ENCODE measurements at places on chromosomes 3 and 15.

- no peak for DNase-seq
Observed at GRCh38 chr3:47685037-47685436, 96.7 kb downstream of the SMARCC1 start.

- no peak for DNase-seq
Observed at GRCh38 chr3:108036984-108037741, 53.7 kb downstream of the CD47 start.

GRCh38 chr3:3629911-3630310 is 169.3 kb upstream of the LRRN1 start:
- no peak for DNase-seq

GRCh38 chr3:7913283-7913682 is 588.3 kb upstream of the LMCD1 start:
- no peak for DNase-seq

- DNase-seq = no peak
Observed at GRCh38 chr3:134001251-134001650, 28.5 kb downstream of the SLCO2A1 start.

DNA sequence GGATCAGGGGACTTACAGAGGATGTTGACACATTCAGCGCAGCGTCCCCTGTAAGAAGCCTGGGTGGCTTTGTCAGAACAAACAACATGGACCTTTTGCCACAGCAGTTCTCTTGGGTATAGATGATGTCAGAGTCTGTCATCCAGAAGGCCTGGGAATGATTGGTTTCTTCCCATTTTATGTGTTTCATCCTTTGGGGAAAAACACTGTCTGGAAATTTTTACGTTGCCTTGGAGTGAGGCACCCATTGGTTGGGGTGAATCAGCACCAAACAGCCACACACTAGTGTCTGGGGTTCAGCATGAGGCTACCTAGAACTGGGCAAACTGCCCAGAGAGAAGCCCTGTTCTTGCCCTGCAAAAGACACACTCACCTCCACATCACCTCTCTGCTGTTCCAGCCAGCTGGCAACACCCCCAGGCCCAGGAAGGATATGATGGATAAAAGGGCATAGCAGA is 123.0 kb downstream of the FAM43A start:
- DNase-seq = no peak

DNA sequence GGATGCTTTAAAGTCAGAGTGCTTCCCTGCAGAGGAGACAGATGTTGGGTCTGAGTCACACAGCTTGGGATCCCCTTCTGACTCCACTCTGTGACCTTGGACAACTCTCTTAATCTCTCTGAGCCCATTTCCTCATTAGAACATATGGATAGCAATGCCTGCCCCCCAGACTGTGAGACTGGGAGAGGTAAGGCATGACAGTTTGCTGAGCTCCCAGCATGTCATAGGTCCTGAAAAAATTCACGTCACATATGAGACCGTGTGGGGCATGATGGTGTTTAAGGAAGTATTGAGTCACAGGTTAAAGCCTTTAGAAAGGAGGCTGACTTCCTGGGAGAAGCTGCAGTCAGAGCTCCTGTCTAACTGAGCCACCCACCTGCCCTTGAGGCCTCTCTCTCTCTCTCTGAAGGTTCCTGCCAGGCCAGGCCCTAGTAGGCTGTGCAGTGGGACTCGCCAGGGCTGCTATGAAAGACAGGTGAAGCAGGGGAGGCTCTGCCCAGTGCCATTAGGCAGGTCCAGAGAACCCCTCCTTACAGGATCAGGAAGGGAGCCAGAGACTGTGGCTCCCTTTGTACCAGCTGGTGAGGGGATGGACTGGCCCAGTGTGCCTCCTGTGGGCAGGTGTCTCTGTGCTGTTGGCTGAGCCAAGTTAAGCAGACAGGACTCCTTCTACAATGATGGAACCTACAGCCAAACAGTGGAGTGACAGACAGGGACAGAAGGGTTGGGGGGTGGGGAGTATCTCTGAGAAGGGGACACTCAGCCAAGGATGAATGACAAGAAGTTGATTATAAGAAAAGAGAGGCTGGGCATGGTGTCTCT is 19.5 kb upstream of the DOCK3 start:
- DNase-seq = no peak

- DNase-seq = no peak
Observed at GRCh38 chr3:146222204-146223046, 28.5 kb downstream of the PLSCR4 start.

- DNase-seq = no peak
Observed at GRCh38 chr3:155138677-155139076, 58.6 kb downstream of the MME start.

DNA sequence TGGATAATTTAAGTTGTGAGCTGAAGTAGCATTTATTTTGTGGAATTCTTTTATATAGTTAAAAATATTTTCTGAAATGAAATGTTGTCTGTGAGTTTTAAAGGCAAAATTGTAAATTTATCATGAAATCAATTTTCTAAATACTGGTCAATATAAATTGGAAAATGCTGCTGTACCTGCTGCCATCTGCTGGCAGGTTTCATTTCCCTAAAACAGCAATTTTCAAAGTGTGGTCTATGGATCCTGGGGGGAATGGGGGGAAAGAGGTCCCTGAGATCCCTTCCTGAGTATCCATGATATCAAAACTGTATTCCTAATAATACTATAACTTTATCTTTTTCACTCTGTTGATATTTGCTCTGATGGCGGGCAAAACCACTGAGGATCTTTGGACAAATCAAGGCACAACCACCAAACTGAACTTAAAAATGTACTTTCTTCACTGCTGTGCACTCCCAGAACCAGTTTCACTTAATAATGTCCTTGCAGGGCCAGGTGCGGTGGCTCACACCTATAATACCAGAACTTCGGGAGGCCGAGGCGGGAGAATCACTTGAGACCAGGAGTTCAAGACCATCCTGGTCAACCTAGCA is 17.2 kb upstream of the CCR4 start:
- no peak for DNase-seq

DNA sequence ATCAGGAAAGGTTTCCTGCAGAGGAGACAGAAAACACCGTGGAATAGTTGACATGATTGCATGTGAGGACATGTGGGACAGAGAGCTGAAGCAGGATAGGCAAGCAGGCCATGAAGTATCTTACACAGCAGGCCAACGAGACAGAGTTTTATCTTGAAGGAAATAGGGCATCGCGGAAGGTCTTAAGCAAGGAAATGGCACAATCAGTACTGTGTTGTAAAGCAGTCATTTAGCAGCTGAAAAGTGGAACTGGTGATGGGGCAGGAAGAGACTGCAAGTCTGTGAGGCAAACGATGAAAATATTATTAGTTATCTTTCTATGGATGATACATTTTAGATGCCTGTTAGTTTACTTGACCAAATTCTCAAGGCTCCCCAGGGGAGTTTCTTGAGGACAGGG is 535.1 kb downstream of the SOX2 start:
- no peak for DNase-seq

DNA sequence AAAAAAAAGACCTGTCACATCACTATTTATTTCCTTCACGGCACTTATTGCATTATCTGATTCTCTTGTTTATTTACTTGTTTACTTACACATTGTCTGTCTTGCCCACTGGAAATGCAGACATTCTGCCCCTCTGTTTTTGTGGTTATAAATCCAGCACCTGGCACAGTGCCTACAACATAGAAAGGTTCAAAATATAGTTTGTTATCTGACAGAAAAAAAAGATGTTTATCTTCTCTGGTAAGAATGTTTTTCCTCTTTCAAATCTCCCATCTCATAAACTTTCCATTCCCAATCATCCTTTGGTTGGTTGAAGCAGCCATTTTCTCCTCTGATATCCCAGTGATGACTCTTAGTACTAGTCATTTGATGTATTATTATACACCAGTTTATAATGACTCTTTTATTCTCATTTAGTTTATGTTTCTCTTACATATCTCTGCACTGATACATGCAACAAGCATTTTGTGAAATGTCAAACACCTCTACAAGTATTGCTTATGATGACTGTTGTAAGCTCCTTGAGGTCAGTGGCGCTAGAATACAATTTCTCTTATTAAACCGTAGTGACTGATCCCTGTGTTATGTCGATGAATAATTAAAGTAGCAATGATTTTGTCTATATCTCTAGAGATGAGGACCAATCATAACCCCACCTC is 398.4 kb upstream of the TBL1XR1 start:
- no peak for DNase-seq

GRCh38 chr3:142647856-142648255 is 51.7 kb downstream of the PLS1 start:
- DNase-seq = no peak

- no peak for DNase-seq
Observed at GRCh38 chr15:94127006-94127405, 104.4 kb upstream of the MCTP2 start.

GRCh38 chr3:144852999-144853398 is 881.4 kb downstream of the DIPK2A start:
- DNase-seq = no peak

GRCh38 chr3:150699068-150699639 is 4.6 kb downstream of the ERICH6 start:
- no peak for DNase-seq

- DNase-seq = no peak
Observed at GRCh38 chr15:69991551-69991980, 106.2 kb downstream of the TLE3 start.

- no peak for DNase-seq
Observed at GRCh38 chr3:183584246-183584913, 28.9 kb upstream of the KLHL6 start.

- no peak for DNase-seq
Observed at GRCh38 chr15:45048794-45049631, 26.0 kb downstream of the SORD start.

DNA sequence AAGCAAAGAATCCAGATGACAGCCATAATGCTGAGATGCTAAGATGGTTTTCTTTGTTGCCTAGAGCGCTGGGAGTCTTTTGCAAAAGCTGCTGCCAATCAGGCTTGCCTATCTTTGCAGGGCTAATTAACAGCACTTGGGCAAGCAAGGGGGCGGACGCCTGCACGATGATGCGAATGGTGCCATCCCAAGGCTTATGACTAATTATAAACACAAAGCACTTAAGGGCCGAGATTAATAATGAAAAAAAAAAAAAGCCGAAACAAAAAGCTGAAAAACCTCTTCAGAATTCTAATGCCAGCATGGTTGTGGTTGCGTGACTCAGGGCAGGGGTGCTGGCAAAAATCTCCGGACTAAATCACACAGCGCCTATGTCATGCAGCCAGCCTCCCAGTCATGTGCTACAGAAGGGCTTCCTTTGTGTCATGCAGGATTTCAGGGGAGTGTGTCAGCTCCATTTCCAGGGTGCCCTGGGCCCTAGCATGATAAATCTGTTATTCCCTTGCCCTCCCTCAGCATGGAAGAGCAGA is 185.0 kb upstream of the ANKRD28 start:
- DNase-seq = no peak

DNA sequence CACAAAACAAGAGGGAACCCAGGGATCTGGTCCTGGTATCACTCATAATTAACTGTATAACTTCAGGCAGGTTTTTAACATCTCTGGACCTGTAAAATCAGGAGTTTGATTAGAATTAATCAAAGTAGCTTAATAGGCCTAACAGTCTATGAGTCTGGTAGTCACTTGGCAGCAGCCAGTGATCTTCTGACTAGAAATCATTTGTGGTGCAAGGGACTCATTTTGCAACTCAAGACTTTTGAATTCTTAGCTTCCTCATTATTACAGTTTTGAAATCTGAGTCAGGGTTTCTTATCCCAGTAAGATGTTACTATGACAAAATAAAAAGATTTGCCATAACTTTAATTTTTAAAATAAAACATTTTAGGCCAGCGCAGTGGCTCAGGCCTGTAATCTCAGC is 70.8 kb downstream of the TMCC1 start:
- no peak for DNase-seq

DNA sequence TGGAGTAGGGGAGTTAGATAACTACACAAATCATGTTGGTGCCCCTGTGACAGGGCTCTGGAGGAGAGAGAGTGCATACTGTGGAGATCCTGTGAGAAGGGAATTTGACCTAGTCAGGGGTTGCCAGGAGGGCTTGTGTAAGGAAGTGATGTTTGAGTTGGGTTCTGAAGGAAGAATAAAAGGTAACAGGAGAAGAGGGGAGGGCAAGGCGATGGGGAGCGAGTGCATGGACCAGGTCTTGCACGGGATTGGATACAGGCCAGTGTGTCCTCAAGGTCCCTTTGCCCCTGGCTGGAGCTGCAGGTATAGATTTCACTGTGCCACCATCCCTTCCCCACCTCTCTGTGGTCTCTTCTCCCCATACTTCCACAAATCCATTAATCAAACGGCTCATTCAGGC is 83.9 kb downstream of the RGMA start:
- DNase-seq = no peak

- no peak for DNase-seq
Observed at GRCh38 chr15:62902821-62903220, 139.7 kb upstream of the TPM1 start.

DNA sequence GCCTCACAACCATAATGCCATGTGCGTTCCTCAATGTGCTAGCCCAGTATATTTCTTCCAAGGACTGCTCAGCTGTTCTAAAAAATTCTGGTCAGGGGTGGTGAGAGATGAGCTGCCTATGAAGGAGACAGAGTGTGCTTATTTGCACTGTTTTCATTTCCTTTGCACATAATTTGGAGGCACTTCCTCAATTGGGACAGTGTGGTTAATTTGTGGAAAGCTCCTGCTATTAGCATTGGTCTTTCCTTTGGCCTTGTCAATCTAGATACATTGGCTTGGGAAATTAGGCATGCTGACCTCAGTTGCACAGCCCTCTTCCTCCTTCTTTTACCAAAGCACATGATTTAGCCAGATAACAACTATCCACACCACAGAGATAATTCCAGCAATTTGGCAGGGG is 9.4 kb downstream of the FAM81A start:
- no peak for DNase-seq

GRCh38 chr3:100073714-100074307 is 40.5 kb downstream of the FILIP1L start:
- no peak for DNase-seq

DNA sequence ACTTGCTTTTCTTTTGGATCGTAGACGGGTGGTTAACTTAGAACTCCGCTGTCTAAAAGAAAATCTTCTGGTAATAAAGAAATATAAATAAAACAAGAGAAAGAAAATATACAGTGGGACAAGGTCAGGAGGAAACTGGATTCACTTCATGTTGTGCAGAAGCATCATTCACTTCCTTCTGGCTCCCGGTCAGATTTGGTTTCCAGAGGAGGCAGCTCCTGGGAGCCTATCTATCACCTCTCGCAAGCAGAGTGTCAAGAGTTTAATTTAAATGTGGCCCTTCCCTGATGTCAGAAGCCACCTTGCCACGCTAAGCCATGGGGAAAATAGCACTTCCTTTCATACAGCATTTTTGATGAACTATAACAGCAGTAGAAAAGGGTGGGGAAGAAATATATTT is 139.1 kb downstream of the NSMCE3 start:
- no peak for DNase-seq

Data from vagina (tissue), 2 donors.